ENCODE measurements at places on chromosomes 1 and 21.
A peak's percentile ranks its signal among the peaks of the same experiment; 100 is the strongest.

- peak; percentile 95 for DNase-seq
Measured at GRCh38 chr1:201361652-201362504, 15.6 kb downstream of the TNNT2 start.

DNA sequence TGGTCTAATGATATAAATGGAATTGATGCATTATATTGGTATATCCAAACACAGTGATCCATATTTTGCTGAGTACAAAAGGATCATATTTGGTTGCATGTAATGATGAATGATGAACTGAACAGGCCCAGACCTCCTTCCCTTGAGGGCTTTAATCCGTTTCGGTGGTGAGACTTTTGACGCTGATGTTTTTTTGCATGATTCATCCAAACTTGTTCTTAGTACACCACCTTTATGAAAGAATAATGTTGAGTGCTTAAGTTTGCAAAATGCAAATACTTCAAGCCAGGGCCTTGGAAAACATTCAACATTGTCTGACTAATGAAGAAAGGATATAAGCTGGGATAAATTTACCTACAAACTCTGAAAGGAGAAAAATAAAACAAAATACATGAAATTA lies 19.2 kb downstream of the HOOK1 start:
- DNase-seq: peak; percentile 34

- DNase-seq: no peak
Measured at GRCh38 chr1:107141491-107142126, 770 bp downstream of the NTNG1 start.

- no peak for DNase-seq
Measured at GRCh38 chr1:58477390-58477789, 69.1 kb downstream of the OMA1 start.

- DNase-seq: no peak
Measured at GRCh38 chr1:25502957-25503356, 40.4 kb upstream of the LDLRAP1 start.

Measured in RWPE1 (cell line).